ENCODE measurements at places on chromosomes 4 and X.

GRCh38 chr4:169963998-169964397 is 62.2 kb downstream of the MFAP3L start:
- DNase-seq: no peak

GRCh38 chrX:68238568-68238967 is 194.7 kb downstream of the OPHN1 start:
- DNase-seq: no peak

GRCh38 chr4:85431156-85431555 is 43.8 kb upstream of the ARHGAP24 start:
- no peak for DNase-seq

DNA sequence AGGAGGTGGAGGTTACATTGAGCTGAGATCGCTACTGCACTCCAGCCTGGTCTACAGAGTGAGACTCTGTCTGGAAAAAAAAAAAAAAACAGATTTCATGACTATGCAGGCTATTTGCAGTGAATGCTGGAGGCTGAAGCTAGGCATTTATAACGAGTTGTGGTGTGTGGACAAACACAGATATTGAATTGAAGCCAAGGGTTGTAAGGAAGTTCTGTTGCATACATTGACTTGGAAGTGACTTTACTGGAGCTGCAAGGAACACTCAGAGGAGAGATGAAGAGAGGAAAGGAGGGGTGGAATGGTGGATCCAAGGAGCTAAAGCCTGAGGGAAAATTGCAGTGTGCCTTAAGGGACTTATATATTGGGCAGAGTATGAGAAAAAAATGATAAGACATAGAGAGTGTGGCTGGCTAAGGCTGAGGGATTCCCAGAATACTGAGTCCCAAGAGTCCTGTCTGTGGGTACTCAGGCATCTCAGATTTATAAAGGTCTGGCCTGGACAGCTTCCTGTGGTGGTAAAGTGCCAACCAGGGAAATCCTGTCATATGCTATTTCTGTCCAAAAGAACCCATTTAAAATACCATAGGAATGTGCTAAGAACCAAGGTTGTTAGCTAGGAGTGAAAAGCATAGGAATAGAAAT is 87.8 kb upstream of the GUCY1A1 start:
- DNase-seq: no peak

DNA sequence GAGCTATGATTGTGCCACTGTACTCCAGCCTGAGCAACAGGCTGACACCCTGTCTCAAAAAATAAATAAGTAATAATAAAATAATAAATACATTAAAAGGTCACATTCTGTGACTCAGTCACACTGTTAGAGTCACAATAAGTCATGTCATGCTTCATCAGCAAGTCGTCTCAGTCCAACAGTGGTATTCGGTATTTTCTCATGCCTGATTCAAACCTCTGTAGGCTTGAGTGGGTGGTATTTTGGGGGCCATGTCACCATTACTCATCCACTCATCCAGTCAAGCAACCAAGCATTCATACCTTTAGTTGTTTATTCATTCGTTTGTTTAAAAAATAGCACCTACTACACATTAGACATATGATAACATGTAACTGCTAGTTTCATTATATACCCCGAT is 46.9 kb downstream of the SUPT20HL2 start:
- DNase-seq: no peak

DNA sequence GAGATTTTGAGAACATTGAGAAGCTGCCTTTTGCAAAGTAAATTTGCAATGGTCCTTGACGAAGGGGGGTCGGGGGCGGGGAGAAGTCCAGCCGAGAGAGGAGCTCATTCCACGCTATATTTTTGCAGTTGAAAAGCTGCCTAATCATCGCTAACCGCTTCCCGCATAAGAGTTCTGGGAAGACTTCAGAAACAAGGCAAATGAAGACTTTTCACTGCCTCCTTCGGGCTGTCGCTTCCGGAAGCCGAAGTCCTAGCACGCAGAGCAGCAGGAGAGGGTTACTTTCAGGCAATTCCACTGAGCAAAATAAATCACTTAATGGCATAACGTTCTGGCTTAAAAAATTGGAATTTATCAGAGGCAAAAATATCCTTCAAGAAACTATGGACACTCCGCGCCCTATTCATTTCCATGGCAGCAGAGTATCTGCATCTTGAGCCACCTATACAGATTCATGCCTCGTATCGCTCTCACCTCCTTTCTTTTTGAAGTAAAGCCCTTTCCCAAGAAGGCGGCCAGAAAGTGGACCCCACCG is 2.6 kb upstream of the LRAT start:
- DNase-seq: no peak

DNA sequence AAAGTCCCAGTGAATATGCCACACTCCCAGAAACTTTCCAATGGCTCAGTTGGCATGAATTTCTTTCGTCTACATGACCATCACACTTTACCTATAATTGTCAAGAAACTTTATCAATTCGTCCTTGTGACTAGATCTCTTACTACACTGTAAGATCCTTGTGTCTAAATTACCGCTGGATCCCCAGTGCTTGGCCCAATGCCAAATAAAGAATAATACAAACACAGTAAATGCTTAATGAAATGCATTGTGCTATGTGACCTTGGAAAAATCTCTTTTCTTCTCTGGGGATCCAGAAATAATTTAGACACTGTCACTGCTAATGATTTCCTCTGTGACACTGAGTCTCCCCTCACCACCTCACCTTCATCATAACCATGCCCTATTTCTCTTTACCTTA is 137.9 kb downstream of the VSIG4 start:
- no peak for DNase-seq

GRCh38 chr4:77310931-77311330 is 153.9 kb downstream of the CCNG2 start:
- DNase-seq: no peak

GRCh38 chrX:97315939-97316338 is 432.2 kb downstream of the RPA4 start:
- DNase-seq: no peak

DNA sequence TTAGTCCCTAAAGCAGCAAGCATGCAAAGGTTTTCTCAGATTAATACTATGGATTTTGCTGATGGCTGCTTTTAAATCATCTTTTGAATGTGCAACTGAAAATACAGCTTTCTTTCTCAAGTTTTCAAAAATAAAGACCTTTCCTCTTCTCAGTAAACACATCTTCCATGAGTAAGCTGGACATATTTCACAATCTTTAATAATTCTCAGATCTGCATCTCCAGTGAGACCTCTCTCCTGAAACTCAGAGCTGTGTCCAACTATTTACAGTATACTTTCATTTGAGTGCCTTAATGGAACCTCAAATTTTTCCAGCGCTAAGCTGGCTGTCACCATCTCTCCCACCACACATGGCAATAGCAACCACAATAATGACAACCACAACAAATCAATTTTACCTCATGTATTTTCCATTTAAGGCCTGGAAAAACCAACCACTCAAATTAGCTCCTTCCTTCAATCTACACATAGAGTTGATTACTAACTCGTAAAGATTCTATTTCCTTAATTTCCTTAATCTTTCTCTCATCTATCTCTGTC is 192.4 kb upstream of the RPL34 start:
- DNase-seq: no peak

DNA sequence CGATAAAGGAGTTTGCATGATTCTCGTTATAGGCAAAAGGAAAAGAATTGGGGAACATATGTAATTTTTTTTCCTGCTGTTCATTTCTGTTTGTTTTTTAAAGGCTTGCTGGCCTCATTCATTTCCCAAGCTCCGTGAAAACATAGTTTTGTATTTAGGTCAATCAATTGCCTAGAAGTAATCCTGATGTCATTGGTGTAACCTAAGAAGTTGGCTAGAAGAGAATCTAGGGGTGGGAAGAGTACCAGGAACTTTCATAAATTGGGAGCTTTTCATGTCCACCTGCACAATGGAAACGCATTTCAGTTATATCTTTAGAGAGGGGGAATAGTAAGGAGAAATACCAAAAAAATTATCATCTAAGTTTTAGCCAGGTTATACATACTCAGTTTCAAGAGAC is 3.8 kb downstream of the RAPGEF2 start:
- DNase-seq: no peak

GRCh38 chrX:102345916-102346315 is 93.9 kb downstream of the NXF2B start:
- DNase-seq: no peak

DNA sequence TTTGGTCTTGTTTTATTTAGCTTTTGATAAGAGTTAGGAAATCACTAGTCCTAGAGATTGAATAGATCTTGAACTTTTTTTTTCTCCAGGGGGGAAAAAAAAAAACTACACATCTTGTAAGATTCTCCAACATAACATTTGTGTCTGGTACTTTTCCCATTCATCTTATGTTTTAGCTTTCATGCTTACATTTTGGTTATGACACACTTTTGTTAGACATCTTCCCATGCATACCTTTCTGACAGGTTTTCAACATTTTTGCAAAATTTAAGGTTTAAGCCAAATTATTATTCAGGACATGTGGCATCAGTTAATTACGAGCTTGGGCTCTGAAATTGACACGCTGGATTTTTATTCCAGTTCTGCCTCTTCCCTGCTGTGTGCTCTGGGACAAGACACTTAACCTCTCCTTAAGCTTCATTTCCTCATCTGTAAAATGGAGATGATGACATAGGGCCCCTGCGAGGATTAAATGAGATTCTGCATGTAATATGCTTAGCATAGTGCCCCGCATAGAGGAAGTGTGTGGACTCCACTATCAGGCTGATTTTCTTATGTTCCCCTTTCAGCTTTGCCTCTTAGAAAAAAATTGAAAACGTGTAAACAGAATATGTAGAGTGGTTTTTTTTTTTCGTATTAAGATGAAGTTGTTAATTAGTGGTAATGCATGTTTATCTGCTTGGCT is 5.3 kb downstream of the KIT start:
- no peak for DNase-seq

DNA sequence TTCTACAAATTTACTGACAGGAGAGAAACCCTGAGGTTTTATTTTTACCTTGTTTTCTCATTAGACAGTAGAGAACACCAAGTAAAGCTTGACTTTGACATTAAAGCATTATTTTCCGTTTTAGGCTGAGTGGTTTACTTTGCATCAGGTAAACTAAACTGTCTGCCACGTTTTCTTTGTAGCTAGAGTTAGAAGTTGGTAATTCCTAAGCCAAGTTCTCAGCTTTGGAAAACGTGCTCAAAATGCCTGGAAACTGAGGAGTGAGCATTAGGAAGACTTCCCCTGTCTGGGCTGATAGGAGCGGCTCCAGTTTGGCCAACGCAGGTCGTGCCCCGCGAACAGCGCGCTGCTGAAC is 819 bp downstream of the PDLIM3 start:
- no peak for DNase-seq

DNA sequence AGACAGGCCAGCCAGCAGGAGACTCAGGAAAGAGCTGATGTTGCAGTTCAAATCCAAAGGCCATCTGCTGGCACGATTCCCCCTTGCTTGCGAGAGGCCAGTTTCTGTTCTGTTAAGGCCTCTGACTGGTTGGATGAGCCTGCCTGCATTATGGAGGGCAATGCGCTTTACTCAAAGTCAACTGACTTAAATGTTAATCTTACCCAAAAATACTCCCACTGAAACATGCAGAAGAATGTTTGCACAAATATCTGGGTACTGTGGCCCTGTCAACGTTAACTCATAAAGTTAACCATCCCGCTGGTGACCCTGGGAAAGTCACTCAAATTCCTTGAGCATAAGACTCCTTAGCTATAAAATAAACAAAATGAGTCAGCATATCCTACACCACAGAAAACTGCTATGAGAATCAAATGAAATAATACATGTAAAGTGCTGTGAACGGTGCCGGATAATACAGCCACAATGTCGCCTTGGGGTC is 326.4 kb downstream of the EVC2 start:
- no peak for DNase-seq

GRCh38 chrX:151754641-151755215 is 20.2 kb downstream of the CNGA2 start:
- no peak for DNase-seq

- DNase-seq: no peak
Measured at GRCh38 chr4:137676357-137676998, 144.2 kb upstream of the PCDH18 start.

DNA sequence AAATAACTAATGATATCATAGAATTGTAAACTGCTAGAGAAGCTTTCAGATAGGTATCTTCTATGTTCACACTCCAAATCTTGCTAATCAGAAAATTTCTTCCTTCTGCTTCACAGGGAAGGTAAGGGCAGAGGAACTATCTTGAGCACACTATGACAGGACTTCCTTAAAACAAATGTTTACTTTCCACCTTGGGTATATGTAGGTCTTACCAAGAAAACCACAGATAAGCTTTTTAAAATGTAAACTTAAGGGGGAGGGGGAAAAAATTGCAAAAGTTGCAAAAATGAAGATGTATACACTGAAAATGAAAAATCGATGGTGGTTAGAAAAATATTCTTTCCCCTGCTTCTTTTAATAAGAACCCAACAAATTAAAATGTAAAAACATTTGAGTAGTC is 30.9 kb downstream of the YTHDC1 start:
- DNase-seq: no peak

DNA sequence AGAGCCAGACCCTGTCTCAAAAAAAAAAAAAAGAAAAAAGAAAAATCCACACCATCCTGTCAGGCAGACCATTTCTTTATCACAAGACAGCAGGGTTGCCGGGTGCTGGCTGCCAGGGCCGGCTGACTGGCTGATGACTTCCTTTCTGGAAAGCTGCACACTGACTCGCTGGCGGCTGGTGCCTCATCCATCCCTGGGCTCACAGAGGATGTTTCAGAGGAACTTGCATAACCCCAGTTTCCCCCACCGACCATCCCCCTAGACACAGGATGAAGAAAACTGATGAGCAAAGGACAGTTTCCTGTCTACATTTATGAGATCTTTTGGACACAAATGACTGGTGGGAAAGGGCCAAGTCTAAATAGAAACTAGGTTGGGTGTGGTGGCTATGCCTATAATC is 14.1 kb downstream of the HPSE start:
- no peak for DNase-seq

- DNase-seq: no peak
Measured at GRCh38 chr4:180240670-180241069, 2002.5 kb upstream of the TENM3 start.
